ENCODE measurements at places on chromosomes 11 and 22.

DNA sequence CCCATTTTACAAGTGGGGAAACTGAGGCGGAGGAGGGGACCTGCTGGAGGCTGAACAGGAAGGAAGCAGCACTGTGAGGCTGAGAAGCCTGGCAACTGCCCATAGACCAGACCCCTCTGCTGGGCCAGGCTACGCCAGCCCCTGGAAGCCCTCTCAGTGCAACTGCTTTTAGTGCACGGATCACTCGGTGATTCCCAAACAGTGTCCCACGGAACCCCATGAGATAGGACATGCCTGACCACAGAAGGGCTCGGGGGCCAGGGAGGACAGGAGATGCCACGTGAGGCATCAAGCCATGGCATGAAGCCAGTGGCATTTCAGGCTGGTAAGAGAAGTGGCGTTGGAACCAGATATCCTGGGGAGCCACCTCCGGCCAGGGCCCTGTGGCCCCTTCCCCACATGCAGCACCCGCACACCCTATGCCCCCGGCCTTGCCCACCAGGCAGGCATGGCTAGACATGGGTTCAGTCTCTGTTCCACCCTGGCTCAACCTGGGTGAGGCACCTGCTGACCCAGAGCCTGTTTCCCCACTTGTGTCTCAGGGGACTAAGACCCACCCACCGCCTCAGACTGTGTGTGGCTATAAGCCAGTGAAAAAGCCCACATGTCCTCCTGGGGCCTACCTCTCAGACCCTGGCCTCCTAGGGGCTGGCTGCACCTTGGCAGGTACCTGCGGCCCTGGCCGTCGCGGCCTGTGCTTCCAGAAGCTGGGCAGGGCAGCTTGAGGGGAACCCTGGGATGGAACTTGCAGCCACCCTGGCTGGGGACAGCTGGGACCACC lies 84.1 kb downstream of the WNT7B start:
- DNase-seq = no peak

DNA sequence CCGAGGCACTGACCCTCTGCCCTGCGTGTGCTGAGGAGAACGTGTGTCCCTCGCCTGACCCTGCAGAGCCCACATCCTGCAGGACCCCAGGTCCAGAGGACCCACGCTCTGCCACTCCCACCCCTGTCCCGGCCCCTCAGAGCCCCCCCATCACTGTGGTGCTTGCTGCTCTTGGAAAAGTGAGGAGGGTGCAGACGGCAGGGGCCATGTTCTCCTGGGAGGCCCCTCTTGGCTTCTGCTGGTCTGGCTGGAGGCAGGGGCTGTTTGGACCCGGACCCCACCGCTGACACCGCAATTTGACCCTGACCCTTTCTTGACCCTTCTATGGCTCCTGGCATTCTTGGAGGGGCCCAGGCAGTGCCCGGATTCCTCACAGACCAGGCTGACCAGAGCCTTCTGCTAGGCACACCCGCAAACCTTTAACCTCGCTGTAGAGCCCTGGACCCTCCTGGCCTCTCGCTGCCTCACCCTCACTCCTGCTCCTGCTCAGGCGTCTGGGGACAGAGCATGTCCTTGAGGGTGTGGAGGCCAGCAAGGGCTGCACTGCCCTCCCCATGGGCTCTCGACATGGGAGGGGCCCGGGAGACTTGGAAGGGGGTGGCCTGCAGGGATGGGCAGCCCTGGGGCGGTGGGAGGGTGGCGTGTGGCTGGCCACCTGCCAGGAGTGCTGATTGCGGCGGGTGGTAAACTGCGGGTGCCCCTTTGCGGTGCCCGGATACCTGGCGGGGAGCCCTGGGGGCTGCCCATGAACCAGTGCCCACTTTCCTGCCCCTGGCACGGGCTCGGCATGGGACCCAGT lies 37.0 kb upstream of the MUC5AC start:
- no peak for DNase-seq

DNA sequence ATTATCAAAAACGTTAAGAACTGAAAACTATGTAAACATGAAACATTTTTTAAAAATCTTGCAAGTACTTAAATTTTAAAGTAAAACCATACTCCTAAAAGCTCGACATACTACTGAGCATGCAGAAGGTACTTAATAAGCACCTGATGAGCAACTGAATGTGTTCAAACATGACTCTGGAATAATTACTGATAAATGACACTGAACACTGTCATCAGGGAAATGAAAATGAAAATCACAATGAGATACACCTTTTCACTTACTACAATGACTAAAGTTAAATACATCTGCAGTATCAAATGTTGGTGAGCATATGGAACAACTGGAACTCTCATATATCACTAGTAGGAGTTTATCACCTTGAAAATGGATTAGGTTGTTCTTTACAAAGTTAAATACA lies 65.2 kb downstream of the PICALM start:
- DNase-seq = no peak

GRCh38 chr22:27358096-27358870 lies 443.3 kb downstream of the MN1 start:
- no peak for DNase-seq

- no peak for DNase-seq
Observed at GRCh38 chr11:36041988-36042611, 98.2 kb downstream of the LDLRAD3 start.

GRCh38 chr11:116422956-116423600 lies 349.7 kb downstream of the BUD13 start:
- DNase-seq = peak; percentile 37

DNA sequence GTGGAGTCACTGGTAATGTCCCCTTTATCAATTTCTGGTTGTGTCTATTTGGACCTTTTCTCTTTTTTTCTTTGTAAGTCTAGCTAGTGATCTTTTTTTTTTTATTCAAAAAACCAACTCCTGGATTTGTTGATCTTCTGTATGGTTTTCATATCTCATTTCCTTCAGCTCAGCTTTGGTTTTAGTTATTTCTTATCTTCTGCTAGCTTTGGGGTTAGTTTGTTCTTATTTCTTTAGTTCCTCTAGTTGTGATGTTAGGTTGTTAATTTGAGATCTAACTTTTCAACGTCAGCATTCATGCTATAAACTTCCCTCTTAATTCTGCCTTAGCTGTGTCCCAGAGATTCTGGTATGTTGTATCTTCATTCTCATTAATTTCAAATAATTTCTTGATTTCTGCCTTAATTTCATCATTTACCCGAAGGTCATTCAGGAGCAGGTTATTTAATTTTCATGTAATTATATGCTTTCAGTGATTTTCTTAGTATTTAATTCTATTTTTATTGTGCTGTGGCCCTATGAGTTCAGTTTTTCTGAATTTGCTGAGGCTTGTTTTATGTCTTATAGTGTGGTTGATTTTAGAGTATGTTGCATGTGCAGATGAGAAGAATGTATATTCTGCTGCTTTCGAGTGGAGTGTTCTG lies 29.0 kb downstream of the PI4KA start:
- no peak for DNase-seq

DNA sequence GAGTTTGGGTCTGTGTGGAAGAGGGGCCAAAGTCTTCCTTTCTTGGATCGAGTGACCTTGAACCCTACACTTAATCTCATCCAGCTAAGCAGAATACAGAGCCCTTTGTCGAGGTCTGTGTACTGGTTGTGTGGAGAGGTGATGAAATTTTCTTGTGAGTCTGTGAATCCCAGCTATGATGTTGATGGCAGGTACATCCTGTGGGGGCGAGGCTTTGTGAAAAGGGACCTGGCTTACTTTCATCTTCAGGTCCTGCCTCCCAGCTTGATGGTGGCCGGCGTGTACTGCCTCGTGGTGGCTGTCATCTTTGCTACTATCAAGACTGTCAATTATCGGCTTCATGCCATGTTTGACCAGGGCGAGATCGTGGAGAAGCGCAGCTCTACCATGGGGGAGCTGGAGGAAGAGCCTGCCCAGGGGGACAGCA lies 1.0 kb downstream of the PCNX3 start:
- no peak for DNase-seq

- DNase-seq = no peak
Observed at GRCh38 chr22:22713416-22713815, 69.0 kb downstream of the GGTLC2 start.

DNA sequence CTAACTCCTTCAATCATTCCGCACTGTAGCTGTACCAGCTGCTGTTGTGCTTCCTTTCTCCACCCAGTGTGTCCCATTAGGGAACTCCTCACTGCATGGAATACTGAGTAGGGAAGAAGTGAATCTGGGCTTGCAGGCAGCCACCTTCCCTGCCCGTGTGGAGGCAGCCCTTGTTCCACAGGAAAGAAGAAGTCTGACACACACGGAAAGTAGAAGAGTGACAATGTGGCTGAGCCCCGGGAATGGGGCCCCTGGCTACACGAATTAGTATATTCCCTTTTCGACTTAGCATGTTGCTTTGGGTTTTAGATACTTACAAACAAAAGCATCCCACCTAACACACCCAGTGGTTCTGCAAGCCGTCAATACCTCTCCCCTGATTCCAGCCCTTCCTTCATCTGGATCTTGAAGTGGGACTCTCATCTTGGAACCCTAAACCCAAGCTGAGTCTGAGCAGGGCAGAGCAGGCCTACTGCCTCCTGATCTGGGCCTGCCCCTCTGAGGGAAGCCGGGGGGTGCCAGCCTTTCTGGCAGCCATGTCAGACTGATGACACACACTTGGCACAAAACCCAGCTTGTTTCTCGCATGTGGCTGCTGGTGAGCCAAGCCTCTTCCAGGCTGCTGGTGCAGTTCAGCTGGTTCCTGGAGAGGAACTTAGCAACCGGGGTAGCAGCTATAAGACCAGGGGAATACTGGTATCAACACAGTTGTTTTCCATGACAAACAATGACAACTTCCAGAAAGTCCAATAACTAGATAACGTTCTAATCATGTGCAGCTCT lies 71.6 kb downstream of the C11orf58 start:
- DNase-seq = no peak

DNA sequence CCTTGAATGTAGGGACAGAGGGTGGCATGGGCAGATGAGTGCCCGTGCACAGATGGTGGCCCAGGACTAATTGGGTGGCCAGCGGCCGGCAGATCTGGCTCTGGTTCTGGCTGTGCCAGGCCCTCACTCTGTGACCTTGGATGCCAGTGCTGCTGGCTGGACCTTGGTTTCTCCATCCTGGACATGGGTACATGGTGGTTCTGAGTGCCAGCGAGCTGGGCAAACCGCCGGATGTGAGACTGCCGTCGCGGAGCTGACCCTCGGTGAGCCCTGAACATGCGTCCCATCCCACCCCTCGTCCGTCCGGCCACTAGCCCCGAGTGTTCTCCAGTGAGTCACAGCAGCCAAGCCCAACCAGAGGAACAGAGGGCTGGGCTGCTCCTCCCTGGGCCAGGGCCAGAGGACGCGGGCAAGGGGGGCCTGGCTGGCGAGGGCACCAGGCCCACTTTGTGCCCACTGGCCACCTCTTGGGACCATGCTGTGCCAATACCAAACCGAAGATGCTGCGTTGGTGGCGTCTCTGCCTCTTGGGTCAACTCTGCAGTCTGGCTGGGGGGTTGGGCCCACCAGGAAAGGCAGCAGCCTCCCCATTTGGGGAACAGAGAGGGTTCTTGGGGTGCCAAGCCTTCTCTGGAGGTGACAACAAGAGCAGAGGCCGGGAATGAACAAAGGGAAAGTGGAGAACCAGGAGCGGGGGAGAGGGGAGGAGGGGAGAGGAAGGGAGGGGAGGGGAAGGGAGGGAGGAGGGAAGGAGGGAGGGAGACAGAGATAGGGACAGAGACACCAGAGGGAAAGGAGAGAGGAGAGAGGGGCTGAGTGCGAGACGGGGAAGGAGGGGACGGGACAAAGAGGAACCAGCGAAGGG lies 10.7 kb downstream of the LSP1 start:
- DNase-seq = peak; percentile 89

- DNase-seq = peak; percentile 85
Observed at GRCh38 chr22:48536541-48537342, 1290.9 kb downstream of the BRD1 start.

DNA sequence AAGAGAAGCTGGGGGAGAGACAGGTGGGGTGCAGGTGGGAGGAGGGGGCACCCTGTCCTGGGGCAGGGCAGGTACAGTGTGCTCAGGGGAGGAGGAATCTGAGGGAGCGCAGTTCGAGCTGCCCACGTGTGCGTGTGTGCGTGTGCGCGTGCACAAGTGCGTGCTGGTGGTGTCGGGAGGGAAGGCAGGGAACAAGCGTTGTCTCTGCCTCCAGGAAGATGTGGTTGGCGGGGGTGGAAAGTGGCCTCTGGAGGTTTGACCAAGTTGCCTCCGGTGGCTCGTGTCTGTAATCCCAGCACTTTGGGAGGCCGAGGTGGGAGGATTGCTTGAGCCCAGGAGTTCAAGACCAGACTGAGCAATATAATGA lies 49.9 kb upstream of the THY1 start:
- DNase-seq = no peak

DNA sequence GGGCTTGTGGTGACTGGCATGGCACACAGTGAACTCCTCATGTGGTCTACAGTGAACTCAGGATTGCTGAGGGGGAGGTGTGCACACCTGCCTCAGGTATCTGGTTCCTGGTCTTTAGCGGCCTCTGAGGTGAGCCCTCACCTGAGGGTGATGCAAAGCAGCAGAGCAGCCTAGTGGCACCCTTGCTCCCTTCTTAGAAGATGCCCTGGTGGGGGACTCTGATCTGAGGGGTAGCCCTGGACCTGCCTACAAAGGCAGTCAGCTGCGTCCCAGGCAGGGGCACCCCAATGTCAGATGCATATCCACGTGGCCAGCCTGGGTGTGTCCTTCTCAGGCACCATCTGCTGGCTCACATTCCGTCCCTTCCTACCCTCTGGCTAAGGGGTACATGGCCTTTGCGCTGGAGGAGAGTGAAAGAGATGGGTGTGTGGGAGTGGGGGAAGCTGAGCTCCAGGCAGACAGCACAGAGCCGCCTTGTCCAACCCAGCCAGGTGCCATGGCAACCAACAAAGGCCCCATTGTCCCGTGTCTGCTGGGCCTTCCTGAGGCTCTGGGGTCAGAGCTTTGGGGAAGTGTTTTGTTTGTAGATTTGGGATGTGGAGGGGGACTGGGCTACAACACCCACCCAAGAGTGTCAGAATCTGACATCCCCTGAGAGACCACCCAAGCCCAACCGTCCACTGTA lies 5.8 kb downstream of the PLEKHB1 start:
- DNase-seq = peak; percentile 94

- DNase-seq = no peak
Observed at GRCh38 chr11:3338569-3339339, 40.2 kb downstream of the ZNF195 start.

- DNase-seq = no peak
Observed at GRCh38 chr22:38792833-38793232, 1.1 kb downstream of the DNAL4 start.

GRCh38 chr22:26681395-26681821 lies 24.0 kb downstream of the MIAT start:
- no peak for DNase-seq

DNA sequence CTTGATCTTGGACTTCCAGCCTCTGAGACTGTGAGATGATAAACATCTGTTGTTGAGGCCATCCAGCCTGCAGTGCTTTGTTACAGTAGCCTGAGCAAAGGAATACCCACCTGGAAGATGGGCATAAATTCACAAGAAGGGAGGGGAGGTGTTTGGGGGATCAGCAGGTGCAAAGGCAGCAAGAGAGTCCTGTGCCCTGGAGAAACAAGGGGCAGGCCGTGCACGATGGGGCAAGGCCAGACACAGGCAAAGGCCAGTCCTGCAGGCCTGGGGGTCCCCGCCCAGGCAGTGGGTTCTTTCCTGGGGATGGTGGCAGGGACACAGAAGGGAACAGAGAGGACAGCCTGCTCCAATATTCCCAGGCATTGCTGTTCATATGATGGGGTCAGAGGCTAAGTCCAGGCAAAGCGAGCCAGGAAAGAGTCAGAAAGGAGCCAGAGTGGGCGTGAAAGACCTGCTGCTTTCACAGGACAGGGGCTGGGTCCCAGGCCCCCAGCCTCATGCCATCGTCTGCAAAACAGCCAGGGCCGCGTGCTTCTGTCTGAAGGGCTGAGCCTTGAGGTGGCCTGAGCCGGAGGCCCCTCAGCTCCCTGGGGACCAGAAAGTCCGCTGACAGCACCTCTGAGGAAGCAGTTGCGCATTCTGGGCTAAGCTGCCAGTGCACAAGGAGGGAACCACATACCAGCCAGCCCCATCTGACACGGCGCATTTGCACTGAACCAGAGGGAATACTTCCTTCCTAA lies 48.8 kb downstream of the MYEOV start:
- DNase-seq = no peak
